ENCODE measurements at places on chromosomes 2 and 18.
A peak's percentile ranks its signal among the peaks of the same experiment; 100 is the strongest.

DNA sequence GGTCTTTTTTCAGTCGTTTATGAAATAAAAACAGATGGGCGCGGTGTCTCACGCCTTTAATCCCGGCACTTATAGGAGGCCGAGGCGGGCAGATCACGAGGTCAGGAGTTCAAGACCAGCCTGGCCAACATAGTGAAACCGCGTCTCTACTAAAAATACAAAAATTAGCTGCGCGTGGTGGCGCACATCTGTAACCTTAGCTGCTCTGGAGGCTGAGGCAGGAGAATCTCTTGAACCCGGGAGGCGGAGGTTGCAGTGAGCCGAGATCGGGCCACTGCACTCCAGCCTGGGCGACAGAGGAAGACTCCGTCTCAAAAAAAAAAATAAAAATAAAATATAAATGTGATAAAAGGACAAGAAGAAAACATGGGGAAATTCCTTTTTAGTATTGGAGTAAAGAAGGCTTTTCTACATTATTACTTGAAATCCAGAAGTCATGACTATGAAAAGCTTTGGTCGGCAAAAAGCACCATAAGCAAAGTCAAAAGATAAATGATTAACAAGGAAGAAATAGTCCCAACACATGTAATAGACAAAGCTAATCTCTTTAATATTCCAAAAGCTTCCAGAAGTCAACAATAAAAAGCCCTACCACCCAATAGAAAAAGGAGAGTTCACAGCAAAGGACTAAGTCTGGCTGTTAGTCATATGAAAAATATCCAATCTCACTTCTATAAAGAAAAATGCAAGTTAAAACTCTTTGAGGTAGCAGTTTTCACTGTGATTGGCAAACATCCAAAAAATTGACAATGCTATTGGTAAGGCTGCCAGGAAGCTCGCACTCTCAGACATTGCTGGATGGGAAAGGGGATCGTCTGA is 1.4 kb upstream of the FAM168B start:
- peak; percentile 14 for DNase-seq

DNA sequence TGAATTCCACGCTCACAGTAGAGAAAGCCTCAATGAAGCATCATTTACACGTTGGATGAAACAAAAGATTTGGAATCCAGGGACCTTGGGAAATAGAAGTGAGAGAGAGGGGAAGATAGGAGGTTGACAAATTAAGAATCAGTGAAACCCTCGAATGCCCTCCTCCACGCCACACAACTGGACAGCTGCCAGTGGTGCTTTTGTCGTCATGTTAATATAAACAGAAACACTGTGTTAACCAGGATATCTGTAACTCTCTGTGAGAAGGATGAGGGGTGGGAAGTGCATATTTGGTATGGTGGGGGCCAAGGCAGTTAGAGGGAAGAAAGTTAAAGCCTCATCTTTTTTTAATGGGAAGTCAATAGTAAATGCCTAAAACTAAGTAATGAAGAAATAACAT is 108.7 kb downstream of the GFPT1 start:
- no peak for DNase-seq

- no peak for DNase-seq
Measured at GRCh38 chr18:25734336-25734735, 356.1 kb downstream of the SS18 start.

GRCh38 chr2:21069746-21070340 is 26.0 kb upstream of the APOB start:
- DNase-seq: no peak

DNA sequence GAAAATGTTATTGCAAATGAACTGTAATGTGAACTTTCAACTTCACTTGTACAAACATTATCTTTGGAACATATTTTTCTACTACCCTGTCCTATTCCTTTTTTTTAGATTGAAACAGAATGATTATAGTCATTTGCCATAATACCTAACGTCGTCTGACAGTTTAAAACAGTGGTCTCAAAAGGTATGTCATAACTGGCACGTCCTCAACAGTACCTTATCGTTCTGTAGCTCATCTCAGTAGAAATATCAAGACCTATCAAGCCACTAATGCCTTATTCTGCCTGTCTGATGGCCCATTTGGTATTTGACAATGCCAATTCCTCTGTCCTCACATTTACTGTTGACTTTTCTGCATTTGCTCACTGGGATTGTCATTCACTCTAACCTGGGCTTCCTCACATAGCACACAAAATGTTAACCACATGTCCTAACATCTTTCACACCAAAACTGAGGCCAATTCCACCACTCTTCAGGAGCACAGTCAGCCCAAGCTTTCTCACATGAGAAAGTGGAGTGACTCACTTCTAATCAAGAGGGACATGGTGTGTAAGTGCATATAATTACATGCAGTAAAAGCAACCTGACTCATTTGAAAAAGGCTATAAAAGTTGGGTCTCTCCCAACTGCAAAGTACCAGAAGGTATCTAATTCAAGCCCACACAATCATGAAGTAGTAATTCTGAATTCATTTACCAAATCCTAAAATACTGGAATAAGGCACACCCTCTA is 34.8 kb downstream of the DNER start:
- DNase-seq: no peak

DNA sequence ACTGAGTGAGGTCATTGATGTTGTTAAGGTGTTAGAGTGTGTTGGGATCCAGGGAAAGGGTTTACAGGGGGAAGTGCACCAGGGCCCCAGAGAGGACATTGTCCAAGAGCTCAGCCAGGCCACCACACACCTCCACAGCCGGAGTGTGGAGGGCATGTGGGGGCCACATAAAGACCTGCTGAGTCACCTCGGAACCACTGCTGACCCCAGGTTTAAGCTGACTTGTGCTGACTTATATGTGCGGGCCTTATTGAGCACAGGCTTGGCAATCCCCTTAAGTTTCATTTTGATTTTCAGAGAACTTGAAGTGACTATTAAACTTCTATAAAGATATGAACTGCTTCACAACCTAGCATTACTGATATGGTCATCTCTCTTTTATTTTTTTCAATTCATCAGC is 166.2 kb upstream of the MAP3K20 start:
- DNase-seq: no peak

- no peak for DNase-seq
Measured at GRCh38 chr2:120863146-120863545, 127.5 kb downstream of the GLI2 start.

- no peak for DNase-seq
Measured at GRCh38 chr2:48129293-48129950, 223.1 kb upstream of the FBXO11 start.

DNA sequence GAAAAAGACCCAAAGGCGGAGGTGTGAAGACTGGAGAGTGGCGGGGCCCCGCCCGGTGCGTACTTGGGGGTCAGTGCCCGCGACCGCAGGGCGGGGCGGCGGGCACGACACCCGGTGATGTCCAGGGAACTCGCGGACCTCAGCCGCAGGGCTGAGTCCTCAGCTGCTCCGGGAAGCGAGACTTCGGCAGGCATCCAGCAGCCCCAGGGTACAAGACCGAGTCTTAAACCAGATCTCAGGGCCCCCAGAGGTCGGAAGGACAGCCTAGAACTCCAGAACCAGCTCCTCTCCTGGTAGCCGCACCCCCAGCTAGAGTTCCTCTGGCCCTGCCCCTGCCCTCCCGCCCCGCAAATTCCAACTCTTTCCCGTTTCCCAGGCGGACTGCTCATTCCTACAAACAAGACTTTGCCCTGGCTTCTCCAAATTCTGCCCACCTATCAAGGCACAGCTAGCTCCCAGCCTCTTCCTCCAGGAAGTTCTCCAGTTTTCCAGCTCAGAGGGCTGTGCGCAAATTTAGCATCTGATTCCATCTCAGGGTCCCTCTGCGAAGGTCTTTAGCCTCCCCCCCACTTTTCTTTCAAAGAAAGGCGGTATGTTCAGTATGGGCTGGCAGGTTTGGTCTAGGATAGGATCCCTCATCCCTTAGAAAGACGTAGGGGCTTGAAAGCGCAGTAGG is 26.0 kb upstream of the NOTO start:
- DNase-seq: no peak

GRCh38 chr2:45640576-45640975 is 10.9 kb upstream of the PRKCE start:
- DNase-seq: no peak

- no peak for DNase-seq
Measured at GRCh38 chr18:12256951-12257350, 2.8 kb downstream of the CIDEA start.

- no peak for DNase-seq
Measured at GRCh38 chr2:216092646-216093045, 10.9 kb downstream of the TMEM169 start.

DNA sequence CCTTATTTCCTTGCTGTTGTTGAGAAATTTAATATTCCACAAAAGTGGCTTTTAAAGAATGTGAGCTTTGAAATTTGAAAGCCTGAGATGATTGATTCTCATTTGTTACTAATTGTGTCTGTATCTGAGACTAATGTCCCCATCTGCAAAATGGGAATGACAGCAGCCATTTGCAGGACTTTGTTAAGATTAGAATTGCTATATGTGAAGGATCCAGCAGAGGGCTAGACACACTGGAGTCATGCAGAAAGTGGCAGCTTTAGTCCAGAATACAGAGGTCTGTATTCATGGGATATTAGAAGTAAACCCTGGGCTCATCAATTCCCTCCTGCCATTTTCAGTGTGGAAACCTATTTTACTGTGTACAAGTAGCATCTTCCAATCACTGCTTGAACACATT is 296.5 kb upstream of the GYPC start:
- DNase-seq: no peak

All from NCI-H446 treated with DMSO at 0.1 percent for 48 hours (cell line).